SHP77 (cell line): ENCODE measurements at places on chromosomes 13 and 19.

GRCh38 chr13:73275163-73275562, 216.4 kb downstream of the KLF5 start:
- no peak for DNase-seq

DNA sequence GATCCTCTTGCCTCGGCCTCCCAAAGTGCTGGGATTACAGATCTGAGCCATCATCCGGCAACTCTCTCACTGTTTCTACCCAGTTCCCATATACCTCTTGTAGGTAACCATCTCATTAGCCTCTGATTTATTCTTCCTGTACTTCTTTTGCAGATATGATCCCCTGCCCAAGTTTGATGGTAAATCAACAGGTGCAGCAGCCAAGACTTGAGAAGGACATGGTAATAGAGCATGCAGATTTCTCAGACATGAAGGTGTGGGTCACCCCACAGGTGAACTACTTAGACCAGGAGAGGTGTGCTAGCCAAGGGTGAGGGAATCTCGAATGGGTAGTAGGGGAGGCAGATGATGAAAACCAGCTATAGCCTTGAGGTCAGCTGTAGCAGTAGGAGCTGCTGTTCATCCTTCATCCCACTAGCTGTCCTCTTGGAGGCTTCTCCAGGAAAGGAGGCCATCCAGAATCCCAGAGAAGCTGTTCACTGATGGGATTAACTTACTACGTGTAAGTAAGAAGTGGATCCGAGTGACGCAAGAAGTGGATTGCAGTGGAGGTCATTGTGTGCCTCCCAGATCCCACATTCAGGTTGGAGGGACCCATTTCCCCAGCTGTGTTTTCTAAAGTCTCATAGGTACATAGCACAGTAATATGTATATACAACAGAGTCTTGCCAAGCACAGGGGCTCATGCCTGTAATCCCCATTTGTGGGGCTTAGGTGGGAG, 10.8 kb upstream of the CEBPG start:
- DNase-seq: no peak

DNA sequence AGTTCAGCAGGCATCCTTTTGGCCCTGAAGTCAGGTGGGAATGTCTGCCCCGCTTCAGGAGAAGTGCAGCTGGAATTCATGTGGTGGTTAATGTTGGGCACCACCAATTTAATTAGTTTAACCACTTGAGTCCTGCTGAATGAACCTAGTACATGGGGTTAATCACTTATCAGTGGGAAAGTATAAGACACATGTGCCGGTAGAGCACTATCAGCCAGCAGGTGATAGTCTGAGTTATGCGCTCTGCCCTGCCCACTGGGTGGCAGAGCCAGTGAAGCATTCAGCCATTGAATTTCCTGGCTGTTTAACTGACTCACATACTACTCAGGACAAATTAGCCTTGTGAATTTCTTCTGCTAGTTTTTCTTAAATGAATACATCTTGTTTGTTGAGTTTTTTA, 789.7 kb upstream of the PRR20A start:
- no peak for DNase-seq

DNA sequence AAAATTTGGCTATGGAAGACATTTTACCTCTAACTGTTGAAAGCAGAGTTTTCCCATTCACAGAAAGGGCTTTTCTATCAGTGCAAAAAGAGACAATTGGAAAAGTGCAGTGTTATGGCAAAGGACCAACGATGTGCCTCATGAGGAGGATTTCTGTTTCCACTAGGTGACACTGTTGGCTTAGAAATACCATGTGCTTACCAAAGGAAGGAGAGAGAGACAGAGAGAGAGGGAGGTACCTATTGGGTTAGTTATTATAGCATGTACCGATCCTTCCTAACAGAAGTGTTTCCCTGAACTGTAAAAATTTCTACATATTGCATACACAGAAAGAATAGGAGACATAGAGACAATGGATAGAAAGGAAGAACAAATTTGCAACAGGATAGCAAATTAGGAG, 23.9 kb upstream of the PSG4 start:
- no peak for DNase-seq

DNA sequence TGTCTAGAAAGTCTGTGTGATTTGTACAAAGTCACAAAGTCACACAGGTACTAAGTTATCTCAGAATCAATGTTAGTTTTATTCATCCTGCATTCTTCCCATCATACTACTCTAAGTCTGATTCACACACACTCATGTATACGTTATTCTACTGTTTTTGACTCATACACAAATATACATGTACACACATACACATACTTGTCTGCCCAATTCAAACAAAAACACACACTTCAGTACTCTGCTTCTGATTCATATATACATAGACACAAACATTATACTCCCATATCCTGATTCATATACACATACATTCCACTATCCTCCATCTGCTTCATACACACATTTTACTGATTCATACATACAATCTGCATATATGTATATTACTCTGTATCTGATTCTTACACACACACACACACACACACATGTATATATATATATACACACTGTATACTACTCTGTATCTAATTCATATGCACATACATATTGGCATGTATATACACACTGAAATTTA, 69.3 kb downstream of the KLF12 start:
- DNase-seq: no peak

DNA sequence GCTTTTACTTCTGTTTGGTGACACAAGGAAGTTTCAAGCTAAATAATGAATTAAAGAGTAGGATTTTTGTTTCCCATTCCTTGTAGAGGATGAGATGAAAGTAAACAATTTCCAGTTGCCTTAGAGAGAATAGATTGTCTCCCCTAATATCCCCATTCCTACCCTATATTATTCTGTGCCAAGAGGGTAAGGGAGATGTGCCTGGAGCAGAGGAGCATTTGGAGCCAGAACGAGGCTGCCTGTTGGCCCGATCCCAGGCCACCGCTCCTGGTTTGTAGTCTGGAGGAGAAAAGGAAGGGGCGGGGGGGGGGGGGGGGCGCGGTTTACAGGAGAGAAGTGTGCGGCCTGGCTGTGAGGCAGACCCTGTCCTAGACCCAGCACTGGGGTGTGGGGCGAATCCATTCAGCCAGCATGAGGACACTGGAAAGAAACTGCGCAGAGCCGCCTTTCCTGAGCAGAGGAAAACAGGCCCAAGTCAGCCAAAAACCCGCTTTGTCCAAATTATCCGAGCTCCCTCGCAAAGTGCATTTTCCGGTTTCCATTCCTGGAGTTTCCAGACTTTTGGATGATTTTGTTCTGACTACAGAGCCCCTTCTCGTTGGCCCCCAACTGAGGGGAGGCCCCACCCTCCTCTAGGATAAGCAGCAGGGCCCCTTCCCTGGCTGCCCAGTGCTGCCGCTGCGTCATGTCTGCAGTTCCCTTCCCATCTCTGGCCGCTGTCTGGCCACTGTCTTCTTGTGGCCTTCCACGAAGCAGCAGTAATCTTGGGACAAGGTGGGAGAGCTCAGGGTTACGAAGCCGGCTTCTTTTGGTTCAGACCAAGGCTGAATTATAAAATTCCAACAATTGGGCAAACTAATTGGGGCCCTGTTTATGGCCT, 23.0 kb downstream of the NFIX start:
- DNase-seq: no peak

DNA sequence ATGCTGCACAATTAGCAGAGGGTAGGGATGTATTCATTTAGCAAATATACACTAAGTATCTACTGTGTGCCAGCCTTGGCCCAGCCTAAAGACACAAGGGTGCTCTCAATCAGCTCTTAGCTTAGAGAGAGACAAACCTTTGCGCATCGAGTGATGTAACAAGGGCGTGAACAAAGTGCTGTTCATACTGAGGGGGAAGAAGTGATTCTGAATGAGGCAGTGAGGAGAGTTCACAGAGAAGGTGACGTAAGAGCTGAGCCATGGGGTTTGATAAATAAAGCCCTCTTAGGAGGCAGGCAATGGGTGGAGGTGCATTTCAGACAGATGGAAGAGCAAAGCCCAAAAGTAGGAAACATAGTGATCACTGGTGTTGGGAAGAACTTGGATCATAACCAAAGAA, 68.5 kb downstream of the FLT1 start:
- no peak for DNase-seq

GRCh38 chr19:1910177-1910576, 5.0 kb downstream of the ADAT3 start:
- no peak for DNase-seq

- no peak for DNase-seq
Measured at GRCh38 chr19:3046698-3047495, 15.4 kb downstream of the TLE5 start.

- no peak for DNase-seq
Measured at GRCh38 chr13:46992383-46992952, 95.6 kb upstream of the HTR2A start.

DNA sequence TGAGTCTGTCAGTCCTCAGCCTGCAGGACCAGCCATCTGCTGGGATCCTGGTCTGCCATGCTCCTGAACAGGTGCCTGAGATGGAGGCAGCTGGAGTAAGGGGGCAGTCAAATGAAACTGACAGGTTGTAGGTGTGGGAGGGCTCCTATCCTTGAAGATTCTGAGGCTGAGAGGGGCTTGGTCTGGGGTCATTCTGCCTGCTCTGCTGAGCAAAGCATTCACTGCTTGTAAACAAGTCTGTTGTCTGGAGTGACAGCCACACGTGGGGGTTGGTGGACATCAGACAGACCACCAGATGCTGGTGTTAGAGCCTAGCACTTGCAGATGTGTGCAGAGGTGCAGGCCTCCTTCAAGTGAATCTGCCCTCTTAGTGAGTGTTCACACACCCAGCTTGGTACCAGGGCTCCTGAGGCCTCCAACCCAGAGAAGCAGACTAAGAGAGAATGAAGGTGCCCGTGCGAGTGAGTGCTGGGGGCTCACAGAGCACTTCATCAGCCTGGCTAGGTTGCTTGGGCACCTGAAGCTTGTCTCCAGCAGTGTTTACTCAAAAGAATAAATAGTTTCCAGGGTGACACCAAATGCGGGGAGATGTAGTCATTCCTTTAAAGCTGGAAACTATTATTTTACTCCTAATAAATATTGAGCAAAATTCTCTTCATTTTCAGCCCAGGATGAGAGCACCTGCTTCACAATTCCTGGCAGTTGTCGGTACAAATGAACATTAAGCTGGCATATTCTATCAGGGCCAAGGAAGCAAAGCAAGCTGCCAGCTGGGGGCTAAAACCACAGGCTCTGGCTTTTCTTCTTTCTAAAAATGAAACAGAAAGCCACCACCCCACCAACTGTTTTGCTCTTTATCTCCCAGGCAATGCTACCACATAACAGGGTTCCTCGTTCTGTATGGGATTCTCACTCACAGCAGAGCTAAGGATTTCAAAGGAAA, 82.3 kb downstream of the RNASEH2B start:
- DNase-seq: no peak

DNA sequence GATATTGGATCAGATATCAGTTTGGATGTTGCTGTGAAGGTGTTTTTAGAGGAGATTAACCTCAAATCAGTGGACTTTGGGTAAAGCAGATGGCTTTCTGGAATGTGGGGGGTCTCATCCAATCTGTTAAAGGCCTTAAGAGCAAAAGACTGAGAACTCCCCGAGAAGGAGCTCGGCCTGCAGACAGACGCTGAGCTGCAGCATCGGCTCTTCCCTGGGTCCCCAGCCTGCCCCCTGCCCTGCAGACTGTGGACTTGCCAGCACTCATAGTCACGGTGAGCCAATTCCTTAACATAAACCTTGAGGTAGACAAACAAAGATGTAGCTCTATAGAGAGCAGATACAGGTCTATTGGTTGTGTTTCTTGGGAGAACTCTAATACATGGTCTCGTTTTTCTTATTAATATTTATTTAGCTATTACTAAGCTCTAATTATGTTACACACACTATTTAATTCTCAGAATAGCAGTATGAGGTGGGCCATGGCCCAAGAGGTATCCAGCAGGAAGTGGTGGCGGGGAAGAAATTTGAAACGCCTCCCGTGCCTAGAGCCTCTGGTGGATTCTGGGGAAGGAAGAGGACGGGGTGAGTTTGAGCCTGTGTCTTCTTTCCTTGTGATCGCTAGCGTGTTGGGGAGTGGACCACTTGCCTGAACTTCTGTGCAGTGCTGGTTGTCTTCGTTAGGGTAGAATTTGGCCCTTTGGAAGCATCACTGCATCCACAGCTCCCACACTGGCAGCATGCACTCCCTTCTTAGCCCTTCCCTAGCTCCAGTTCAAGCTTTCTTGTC, 305.3 kb downstream of the TEX29 start:
- no peak for DNase-seq

- DNase-seq: no peak
Measured at GRCh38 chr13:40409278-40409677, 257.2 kb downstream of the FOXO1 start.

GRCh38 chr19:17025991-17026658, 485 bp downstream of the CPAMD8 start:
- DNase-seq: no peak

DNA sequence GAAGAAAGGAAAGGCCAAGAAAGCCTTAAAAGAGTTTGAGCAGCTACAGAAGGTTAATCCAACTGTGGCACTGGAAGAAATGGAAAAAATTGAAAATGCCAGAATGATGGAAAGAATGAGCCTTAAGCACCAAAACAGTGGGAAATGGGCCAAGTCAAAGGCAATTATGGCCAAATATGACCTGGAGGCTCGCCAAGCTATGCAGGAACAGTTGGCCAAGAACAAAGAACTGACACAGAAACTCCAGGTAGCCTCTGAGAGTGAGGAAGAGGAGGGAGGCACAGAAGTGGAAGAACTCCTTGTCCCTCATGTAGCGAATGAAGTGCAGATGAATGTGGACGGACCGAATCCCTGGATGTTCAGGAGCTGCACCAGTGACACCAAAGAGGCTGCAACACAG, 5.1 kb downstream of the UTP14C start:
- no peak for DNase-seq

GRCh38 chr19:38151242-38151641, 72.8 kb downstream of the DPF1 start:
- DNase-seq: no peak

- no peak for DNase-seq
Measured at GRCh38 chr19:54208784-54209057, 8.1 kb downstream of the RPS9 start.

DNA sequence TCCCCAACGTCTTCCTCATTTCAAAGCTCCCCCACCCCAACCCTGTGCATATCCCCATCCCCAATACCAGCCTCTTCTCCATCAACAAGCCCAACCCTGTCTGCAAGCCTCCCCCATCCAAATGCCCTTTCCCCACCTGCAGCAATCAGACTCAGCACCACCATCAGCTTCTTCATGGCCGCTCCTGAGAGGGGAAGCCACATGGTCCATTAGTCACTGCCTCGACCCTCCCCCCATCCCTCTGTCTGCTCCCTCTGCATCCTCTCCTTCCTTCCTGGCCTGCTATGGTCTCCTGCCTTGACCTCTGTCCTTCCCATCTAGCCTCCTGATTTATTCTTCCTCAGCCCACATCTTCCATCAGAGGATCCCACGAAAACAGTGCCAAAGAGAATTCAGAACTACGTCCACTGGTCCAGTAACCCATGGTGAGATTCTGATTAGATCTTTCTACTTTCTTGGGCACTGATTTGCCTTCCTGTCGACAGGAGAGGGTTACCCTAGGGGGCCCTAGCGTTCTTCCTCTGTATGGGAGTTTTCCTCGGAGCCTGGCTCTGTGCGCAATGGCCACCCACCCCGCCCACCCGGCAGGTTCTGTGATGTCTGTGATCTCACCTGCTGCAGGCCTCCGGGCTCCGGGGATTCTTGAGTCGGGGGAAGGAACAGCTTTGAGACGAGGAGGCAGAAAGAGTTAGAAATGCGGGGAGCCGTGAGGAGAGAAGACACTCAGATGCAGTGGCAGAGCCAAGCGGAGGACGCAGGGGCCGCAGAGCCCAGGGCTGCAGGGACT, 1.3 kb downstream of the KLK6 start:
- no peak for DNase-seq

- DNase-seq: no peak
Measured at GRCh38 chr19:18308051-18308947, 14.6 kb downstream of the LSM4 start.

GRCh38 chr13:99390601-99391000, 83.4 kb upstream of the GPR183 start:
- DNase-seq: no peak
